ENCODE measurements at places on chromosomes 5 and 9.

DNA sequence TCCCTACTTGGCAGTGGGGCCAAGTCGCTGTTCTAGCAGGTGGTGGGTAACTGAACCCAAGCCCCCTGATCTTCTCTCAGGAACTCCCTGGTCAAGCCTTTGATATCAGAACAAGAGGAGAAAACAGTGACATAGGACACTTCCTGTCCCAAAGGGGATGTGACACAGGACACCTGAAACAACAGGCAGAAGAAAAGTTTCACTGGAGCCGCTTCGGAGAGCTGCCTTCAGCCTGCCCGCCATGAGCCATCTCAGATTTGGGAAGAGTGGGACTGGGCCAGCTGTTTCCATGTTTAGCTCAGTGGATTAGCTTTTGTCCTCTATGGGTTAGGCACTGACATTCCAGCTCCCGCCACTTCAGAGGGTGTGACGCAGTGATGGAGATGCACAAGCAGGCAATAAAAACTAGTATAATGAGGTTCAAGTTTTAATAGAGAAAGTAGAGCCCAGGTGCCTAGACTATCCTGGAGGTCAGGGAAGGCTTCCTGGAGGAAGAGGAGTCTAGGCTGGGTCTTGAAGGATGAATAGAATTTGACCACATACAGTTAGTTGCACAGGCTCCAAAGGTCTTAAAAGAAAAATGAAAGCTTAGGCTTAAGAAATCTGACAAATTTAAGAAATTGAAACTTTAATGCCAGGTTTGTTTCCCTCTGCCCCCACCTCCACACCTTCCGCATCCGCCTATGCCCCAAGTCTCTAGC, 104.1 kb upstream of the SPRY4 start:
- no peak for DNase-seq

- DNase-seq = no peak
Measured at GRCh38 chr5:171322527-171322926, 13.5 kb downstream of the TLX3 start.

- no peak for DNase-seq
Measured at GRCh38 chr5:128574041-128574440, 36.0 kb upstream of the FBN2 start.

- no peak for DNase-seq
Measured at GRCh38 chr5:131279204-131279603, 15.4 kb downstream of the CDC42SE2 start.

DNA sequence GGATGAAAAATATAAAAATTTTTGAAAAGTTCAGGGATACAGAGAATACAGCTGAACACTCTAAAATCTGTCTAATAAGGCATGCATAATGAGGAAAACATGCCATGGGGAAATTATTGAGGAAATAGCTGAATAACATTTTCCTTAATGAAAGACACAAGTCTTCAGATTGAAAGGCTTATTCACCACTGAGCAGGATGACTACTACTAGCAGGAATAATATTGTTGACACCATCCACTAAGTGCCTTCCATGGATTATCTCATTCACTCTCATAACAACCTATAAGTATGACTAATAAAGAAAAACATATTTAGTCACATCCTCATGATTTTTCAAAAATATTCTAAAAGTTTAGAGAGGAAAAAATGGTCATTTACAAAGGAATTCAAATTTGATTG, 96.7 kb upstream of the FER start:
- DNase-seq = no peak

GRCh38 chr5:74095871-74096270, 469.9 kb downstream of the ARHGEF28 start:
- DNase-seq = no peak

DNA sequence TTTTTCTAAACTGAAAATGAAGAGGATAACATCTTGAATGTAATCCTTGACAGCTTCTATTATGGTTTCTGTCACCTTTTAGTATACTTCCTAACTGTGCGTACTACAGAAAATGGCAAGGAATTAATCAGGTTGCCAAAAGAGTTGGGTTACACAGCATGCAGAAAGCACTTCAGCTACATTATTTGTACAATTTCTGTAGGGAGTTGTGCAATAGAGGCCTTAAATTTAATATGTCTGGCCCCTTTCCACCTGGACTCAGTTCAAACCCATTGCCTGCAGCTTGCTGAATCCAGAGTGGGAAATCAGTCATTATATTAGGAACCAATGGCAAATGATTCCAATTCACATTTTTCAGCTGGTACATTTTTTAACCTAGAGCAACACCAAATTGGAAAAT, 549.7 kb downstream of the CSNK1G3 start:
- DNase-seq = no peak

GRCh38 chr5:181160152-181160754, 12.9 kb downstream of the OR2V2 start:
- DNase-seq = no peak

GRCh38 chr9:22452415-22453010, 5.9 kb downstream of the DMRTA1 start:
- no peak for DNase-seq

- DNase-seq = no peak
Measured at GRCh38 chr9:89436326-89436725, 61.6 kb downstream of the SEMA4D start.

- DNase-seq = no peak
Measured at GRCh38 chr5:172600571-172600970, 40.5 kb upstream of the NEURL1B start.

DNA sequence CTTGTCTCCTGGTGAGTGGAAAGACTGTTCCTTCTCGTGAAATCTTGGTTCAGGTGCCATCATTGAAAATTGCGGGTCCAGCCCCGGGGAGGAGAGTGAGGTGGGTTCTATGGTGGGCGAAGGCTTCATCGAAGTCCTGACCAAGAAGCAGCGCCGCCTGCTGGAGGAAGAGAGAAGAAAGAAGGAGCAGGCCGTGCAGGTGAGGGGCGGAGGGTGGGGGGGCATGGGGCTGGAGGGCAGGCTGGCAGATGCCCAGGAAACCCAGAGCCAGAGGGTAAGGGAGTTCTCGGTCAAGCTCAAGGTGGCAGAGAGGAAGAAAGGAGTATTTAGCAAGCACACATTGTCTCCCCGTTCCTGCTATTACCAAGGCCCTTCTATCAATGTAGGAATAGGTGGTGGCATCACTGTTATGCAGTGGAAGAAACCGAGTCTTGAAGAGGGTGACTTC, 24.3 kb upstream of the POMT1 start:
- DNase-seq = no peak

DNA sequence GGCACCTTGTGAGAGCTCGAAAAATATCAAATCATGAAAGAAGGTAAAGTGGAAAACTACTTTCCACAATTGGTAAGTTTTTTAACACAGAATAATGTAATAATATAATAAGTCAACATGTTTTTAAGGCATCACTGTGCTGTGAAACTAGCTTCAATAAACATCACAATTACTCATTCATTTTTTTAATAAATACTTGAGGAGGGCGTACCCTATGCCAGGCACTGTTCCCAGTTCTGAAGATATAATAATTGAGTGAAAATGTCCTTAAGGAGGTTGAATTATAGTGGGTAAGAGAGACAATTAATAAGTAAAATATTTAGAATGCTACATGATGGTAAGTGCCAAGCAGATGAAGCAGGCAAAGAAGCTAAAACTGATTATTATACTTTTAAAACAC, 381.4 kb downstream of the ELAVL2 start:
- DNase-seq = no peak

DNA sequence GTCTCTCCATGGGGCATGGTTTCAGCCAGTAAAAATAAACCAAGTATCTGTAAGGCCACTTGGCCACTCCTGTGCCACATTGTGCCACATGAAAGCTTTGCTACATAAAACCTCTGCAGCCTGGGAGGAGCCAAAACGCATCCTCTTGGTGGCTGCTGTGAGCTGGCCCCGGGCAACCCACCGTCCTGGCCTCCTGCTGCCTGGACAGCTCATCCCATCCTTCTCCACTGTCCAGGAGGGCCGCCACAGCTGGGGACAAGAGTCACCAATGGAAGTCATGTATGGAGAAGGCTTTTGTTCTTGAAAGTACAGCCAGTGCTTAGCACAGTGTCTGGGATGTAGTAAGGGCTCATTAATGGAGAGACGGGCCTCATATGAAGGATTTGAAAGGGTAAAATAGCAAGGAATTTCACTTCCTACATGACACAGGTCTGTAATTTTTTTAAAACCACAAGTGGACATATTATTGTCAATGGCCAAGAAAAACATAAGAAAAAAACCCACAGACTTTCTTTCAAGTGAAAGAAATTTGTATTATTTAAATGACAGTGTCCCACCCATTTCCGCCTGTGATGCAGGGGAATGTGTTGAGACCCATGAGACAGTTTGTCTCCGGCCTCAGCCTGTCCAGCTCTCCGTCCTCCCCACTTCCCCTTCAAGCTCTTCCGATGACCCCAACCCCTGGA, 6.6 kb downstream of the PTGES start:
- DNase-seq = no peak

GRCh38 chr9:120787933-120788332, 5.3 kb downstream of the FBXW2 start:
- DNase-seq = no peak

- no peak for DNase-seq
Measured at GRCh38 chr5:177474846-177475562, 1.6 kb upstream of the DBN1 start.

GRCh38 chr5:88841212-88841611, 41.8 kb downstream of the MEF2C start:
- no peak for DNase-seq

GRCh38 chr9:84141741-84142370, 161.3 kb downstream of the RMI1 start:
- DNase-seq = no peak

DNA sequence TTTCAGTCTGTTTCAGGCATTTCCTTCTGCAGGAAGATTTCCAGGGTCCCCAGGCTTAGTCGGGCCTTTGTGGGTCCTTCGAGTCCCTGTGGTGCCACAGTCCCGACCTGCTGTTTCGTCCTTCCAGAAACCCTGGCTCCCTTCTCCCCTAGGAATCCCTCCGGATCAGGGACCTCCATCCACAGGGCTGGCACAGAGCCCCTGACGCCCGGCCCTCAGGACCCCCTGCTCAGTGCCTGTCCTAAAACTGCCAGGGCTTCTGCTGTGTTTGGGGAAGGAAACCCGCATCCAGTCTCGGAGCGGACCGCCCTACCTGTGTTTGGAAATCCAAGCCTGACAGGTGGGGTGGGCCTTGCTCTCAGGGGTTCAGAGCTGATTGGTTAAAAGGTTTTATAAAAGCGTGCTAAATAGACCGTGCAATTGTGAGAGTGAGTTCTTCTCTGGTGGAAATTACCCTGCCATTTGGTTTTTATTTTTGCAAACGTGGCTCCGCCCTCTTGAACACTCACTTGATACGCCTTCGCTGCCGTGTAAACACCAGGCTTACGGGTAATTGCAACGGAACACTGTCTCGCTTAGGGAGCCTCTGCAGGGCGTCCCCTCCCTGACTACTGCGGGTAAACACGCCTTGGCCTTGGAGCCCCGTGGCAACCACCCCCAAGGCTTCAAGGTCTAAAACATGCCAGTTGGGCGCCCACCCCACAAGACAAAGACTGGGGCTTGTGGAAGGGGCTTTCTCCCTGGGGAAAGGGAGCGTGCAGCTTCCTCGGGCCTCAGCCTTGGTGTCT, 121.2 kb downstream of the PHF2 start:
- DNase-seq = no peak

DNA sequence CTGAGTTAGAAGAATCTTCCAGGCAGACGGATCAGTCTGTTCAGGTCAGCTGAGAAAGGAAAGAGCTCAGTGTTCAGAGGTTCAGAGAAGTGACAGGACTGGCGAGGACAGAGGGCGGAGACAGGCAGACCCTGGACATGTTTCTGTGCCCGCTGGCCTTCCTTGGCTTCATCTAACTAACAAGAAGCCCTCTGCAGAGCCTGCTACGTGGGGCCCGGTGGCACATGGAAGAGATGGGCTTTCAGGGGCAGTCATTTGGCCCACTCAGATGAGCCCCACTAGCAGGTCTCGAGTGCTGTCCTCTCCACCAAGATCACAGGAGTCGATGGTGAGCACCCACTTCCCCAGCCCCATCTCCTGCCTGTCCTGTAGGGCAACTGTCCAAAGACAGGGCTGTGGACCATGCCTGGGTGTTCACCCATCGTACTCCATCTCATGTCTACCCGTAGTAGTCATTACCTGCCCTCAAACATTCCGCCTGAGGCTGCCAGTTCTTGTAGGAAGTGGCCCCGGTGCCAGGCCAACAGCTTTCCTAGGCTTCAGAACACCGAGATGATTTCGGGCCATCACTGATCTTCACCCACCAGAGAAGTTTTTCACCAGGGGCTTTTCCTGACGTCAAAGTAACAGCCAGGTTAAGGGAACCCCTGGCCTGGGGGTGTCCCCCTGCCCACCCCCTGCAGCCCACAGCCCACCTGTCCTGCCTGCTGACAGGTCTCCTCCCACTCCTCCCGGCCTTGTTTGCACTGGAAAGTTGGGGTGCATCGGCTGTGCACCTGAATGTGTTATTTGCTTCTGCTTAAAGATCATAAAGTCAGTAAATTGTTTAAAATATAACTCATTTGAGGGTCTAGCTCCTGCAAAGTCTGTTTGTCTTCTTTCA, 14.0 kb downstream of the IRX2 start:
- DNase-seq = no peak

DNA sequence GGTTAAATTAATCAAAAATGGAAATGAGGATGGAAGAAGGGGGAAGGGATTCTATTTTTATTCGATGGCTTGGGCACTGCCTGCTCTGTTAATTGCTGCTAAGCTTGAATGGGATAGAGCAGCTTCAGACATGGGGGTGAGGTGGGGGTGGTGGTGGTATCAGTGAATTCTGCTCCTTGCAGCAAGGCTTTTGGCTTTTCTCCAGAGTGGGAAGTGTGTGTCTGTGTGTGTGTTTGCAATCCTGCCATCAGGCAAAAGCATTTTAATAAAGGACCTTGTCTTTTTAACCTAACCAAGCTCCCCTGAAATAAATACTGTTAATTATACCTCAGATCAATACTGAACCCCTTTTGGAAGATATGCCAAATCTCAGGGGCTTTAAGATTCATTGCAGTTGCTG, 110.9 kb upstream of the GPR151 start:
- no peak for DNase-seq

DNA sequence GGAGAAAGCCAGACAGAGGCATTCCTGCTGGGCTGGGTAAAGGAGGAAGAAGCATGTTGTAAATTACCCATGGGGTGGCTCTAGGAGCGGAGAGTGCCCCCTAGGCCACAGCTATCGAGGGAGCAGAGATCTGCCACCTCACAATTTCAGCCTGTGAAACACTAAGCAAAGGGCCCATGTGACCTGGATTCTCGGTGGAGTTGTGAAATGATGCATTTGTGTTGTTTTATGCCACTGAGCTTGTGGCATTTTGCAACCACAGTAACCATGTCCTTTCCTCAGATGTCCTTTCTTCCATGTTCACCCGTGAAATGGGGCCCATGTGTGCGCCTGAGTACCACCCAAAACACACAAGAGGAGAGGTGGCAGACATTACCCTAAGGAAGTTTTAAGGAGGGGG, 159.3 kb downstream of the SYK start:
- no peak for DNase-seq

All from cortex of kidney (tissue), 1 donor.